ENCODE measurements at places on chromosomes 5 and 9.
A peak's percentile ranks its signal among the peaks of the same experiment; 100 is the strongest.

- no peak for DNase-seq
These were observed 261.5 kb downstream of the FANCC start for GRCh38 chr9:95055851-95056551.

DNA sequence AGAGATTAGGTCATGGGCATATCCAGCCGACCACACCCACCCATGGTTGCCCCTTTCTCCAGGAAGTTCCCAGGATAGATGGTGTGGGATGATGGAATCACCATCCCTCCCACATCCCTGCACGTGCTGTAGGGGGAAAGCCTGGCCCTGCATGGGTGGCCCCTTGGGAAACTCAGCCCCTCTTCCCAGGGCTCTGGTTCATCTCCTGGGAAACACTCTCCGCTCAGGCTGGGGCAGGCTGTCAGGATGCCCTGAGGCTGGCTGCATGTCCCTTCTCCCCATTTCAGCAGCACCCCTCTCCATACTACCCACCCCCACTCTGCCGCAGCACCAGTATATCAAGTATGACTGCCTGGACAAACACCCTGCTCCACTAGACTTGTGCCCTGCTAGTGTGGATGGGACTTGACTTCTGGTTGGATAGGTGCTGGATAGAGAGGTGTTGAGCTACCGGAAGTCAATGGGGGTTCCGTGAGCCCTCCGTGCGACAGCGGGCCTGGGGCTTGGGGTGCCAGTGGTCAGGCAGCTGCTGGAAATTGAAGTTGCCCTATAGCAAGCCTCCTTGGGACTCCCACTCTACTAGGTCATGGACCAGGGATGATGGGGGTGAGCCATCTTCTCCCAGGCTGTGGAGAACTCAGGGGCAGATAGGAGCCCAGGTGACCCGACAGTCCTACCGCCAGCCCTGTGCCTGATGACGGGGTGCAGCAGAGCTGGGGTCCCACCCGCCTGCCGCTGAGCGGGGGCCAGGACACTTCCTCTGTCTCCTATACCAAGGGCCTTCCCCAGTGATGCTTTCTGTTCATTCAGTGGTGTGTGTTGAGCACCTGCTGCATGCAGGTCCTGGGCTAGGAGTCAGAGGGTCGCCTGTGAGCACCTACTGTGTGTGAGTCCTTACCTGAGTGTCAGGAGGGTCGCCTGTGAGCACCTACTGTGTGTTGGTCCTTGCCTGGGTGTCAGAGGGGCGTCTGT is 69.4 kb upstream of the COL5A1 start:
- no peak for DNase-seq

GRCh38 chr5:143124593-143124992 is 278.9 kb downstream of the NR3C1 start:
- DNase-seq: no peak

- DNase-seq: peak; percentile 7
These were observed 42.2 kb upstream of the ADAMTS2 start for GRCh38 chr5:179387151-179388110.

DNA sequence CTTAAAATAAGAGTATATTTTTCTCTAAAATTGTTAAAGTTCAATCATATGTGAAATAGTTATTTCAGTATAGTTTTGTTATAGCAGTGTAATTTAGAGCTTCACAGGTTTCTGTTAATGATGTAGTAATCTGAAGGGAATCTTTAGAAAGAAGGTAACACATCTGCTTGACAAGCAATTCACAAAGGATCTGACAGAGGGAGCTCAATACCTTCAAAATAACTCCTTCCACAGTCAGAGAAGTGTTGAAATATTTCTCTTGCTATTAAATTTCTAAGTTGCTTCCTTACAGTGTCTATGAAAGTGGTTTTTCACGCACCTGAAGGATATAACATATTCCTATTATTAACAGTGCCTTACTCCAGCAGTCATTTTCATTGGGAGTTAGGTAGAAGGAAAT is 44.9 kb downstream of the SLC25A51 start:
- no peak for DNase-seq

- DNase-seq: no peak
These were observed 143.0 kb downstream of the NXNL2 start for GRCh38 chr9:88678008-88678407.

- no peak for DNase-seq
These were observed 42.5 kb downstream of the MAP1B start for GRCh38 chr5:72149742-72150141.

DNA sequence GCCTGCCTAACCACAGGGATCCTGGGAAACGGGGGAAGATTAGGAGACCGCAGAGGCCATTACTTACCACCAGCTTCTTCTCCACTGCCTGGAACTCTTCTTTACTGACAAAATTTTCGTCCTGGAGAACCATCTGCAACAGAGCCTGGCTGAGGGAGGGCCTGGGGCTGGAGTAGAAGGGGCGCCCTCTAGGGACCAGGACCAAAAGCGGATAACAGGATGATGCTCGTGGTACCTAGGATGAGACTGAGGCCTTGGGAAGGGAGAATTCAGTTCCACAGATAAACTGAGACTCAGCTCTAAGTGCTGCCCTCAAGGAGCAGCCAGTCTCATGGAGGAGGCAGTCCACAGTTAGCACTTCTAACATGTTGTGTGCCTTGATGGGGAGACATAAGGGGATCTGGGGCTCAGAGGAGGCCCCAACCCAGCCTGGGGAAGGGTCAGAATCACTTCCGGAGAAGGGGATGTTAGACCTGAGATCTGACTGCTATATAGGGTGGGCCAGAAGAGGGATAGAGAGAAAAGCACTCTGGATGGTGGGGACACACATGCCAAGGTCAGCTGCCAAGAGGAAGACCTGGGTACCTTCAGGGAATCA is 1.2 kb downstream of the SPATA24 start:
- peak; percentile 47 for DNase-seq

DNA sequence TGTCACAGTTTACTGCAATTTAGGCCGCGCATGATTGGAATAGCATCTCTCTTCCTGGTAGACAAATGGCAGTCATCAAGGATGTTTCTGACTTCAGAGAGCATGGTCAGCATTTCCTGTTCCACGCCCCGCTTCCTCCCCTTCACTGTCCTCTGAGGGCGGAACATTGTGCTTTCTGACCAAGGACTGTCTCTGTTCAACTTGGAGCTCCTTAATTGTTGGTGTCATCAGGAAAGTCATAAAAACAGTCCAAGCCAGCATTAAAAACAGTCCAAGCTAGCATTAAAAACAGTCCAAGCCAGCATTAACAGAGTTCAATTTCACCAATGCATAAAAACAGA is 301.3 kb upstream of the IRX4 start:
- DNase-seq: no peak

GRCh38 chr9:34037626-34038025 is 11.1 kb downstream of the UBAP2 start:
- DNase-seq: no peak

GRCh38 chr5:81829242-81829641 is 78.3 kb upstream of the SSBP2 start:
- no peak for DNase-seq

GRCh38 chr5:73797132-73797510 is 171.1 kb downstream of the ARHGEF28 start:
- DNase-seq: no peak

- peak; percentile 81 for DNase-seq
These were observed 63.7 kb upstream of the PPP2CA start for GRCh38 chr5:134289509-134290113.

GRCh38 chr5:102481054-102481715 is 17.6 kb downstream of the SLCO6A1 start:
- DNase-seq: peak; percentile 1

- DNase-seq: no peak
These were observed 49.5 kb downstream of the APBA1 start for GRCh38 chr9:69622676-69623075.

DNA sequence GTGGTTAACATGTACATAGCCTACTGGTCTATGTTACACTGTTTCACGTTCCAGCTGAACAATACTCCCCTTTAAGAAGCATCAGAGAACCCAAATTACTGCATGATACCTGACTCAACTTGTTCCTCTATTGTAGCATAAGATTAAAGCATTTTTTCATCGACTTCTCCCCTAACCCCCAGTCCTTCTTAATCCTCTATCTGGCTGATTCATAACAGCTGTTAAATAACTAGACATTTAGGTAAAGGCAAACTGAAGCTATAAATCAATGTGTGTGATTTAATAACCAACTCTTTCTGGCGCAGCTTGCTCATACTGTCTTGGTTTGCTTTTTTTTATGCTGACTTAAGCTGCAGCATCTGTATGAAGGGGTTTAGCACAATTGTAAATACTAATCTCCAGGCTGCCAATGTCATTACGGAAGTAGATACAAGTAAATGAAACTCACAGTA is 94.2 kb upstream of the MTAP start:
- no peak for DNase-seq

- peak; percentile 38 for DNase-seq
These were observed 159.9 kb downstream of the MAN2A1 start for GRCh38 chr5:109849478-109850088.

DNA sequence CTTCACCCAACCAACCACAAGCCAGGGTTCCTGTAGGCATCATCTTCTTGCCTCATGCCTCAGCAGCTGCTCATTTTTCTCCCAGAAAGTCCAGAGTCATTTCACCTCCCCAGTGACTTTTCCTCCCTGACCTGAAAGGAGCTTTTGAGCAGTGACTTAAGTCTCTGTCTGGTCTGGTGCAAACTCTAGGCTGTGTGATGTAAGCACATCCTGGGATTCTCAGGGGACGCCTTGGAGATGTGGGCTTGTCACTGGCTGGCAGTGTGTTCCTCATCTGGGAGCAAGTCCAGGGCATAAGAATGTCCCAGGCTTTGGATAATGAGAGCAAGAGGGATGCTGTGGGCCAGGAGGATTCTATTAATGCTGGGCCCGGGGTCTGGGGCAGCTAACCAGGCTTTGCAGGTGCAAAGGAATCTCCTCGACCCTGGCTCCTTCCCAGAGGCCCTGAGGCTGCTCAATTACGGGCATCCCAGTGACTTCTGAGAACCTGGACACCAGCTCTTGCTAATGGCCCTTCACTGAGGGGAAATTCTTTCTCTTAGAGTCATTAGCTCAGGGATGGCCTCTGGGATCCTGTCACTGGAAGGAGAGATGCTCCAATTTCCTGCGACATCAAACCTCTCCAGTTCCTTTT is 211.0 kb upstream of the PANK3 start:
- DNase-seq: no peak

- DNase-seq: no peak
These were observed 111.3 kb downstream of the FER start for GRCh38 chr5:108858959-108859358.

DNA sequence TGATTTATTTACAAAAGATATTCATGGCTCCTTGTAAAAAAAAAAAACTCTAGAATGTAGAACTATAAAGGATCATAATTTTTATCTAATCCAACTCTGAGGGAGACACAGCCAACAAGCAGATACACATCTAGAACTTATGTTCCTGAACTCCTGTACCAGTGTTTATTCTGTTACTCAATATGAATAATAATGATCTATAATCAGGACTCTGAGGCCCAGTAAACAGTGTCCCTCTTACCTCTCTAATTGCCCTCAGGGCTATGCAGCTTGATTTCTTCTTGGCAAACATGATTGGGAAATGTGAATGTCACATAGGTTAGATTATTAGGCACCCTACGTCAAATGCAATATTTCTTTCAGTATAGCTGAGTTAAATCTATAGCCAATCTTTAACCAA is 391.6 kb upstream of the RPS23 start:
- no peak for DNase-seq

- no peak for DNase-seq
These were observed 242.1 kb upstream of the ZNF462 start for GRCh38 chr9:106620866-106621265.

DNA sequence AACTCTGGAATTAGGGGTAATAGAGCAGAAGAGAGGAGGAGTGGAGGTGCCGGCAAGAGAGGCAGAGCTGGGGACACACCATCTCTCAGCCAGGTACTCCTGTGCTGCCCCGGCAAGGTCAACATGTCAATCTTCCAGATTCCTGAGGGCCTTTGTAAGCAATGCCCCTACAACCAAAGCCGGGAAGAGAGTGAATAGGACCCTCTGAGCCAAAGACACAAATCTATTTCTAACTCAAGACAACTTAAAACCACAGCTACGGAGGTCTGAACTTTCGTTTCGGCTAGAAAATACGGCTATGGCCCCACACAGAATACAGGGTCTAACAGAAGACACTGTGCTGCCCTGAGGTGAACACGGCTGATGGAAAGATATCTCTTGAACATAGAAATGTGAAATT is 66.6 kb downstream of the SERINC5 start:
- peak; percentile 48 for DNase-seq

- no peak for DNase-seq
These were observed 19.3 kb upstream of the PPP2CA start for GRCh38 chr5:134245101-134245604.

- DNase-seq: no peak
These were observed 82.2 kb downstream of the SLC28A3 start for GRCh38 chr9:84258371-84258770.

- DNase-seq: no peak
These were observed 194.9 kb downstream of the RFX3 start for GRCh38 chr9:3330792-3331420.

- no peak for DNase-seq
These were observed 1.2 kb upstream of the MEGF9 start for GRCh38 chr9:120715389-120715924.

- DNase-seq: peak; percentile 35
These were observed 92.8 kb downstream of the SNX18 start for GRCh38 chr5:54610197-54610944.

DNA sequence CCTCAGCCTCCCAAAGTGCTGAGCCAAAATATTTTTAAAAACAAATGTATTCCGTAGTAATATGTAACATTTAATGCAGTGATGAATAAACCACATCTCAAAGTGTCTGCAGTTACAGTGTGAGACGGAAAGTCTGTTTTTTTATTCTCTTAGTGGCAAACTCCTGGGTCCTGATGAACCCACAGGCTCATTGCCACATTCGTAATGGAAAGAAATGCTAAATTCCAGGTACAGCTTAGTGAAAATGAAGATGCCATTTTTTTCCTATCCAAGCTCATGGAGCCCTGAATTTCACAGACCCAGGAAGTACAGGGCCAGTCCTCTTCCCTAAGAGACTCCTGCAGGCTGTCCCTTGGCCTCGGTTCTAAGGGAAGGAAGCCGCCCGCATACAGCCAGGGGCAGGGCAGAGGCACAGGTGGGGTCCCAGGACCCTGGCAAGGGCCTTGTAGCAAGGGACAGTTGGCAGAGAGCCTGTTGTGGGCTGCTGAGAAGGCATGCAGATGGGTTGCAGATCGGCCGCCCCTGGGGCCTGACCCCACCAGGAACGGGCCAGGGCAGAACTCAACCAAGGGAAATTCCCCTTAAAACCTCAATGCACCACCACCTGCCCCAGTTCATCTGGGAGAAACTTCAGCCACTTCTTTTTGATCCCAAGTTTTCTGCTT is 36.2 kb downstream of the IPPK start:
- no peak for DNase-seq

DNA sequence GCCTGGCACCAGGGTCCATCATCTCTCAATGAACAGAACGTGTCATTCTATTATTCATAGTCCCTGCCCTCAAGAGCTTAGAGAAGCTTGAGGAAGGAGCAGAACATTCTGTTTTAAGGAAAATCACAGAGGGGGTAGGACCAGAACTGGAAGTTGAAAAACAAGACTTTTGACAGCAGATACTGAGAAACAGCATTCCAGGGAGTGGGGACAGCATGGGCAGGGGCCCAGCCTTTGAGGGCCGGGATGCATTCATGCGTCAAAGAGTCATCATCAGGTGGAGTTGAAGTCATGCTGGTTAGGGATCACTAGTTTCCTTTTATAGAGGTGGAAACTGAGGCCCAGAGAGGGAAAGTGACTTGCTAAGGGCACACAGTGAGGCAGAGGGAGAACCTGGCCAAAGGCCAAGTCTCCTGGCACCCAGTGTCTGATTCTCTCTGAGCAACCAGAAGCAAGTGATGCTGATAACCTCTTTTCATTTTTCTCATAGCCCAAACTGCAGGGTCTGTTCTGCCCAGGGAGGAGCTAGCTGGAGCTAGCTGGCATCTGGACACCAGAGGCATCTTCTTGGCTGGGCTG is 41.5 kb upstream of the STXBP1 start:
- DNase-seq: no peak
